ENCODE measurements at places on chromosomes 11 and 22. TPM values are rescaled to one million over a fixed set of nuclear protein-coding genes. Genes with fewer than 3 reads are reported as not detected.

GRCh38 chr11:3167143-3168119, 2.3 kb upstream of the OSBPL5 start:
- no peak for DNase-seq

- peak; percentile 44 for DNase-seq
Measured at GRCh38 chr22:37781434-37782059, 26.2 kb upstream of the GCAT start.

Gene OOSP4A
- not detected for total RNA-seq

Gene TSPAN18
- total RNA-seq = 0.49 TPM

All from fibroblast of the aortic adventitia (primary cell).